ENCODE measurements at places on chromosomes 16 and 17.

- no peak for DNase-seq
Observed at GRCh38 chr17:43475494-43476089, 8.2 kb upstream of the DHX8 start.

DNA sequence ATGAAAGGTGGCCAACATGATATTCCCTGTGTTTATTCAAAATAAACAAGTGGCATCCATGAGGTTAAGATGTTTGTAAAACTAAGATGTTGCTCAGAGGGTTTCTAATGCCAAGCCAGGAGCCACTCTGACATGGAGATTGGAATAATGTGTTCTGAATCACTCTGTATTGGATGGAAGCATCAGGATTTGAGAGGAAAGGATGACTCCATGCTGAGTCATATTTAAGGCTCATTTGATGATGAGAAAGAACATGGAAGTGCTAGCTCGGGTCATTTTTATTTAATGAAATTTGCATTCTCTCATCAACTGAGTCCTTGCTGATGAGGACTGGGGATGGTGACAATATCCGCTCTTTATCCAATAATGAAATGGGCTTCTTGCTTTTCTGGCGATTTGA lies 6.2 kb downstream of the VAT1L start:
- DNase-seq: no peak

- DNase-seq: no peak
Observed at GRCh38 chr17:80704381-80704819, 159.8 kb downstream of the RPTOR start.

DNA sequence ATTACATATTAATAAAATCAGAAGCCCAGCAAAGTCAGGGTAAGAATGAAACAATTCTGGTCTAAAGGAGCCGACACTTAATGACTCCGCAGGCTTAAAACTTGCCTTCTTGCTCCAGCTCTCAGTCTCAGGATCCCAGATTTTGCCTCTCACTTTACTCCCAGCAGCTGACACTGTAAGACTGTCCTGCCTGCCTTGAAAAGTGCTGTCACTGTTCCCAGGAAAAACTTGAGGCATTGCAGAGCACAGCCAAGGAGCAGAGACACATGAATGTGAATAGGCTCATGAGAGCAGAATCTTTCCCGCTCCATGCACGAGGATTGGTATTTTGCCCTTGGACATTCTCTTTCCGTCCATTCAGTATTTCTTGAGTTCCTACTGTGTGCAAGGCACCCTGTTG lies 457.6 kb upstream of the ZFHX3 start:
- no peak for DNase-seq

GRCh38 chr16:24541233-24541933 lies 2.0 kb downstream of the RBBP6 start:
- peak; percentile 42 for DNase-seq

GRCh38 chr17:14203388-14203787 lies 33.3 kb downstream of the CDRT15 start:
- DNase-seq: peak; percentile 59

GRCh38 chr17:55332296-55333041 lies 67.7 kb downstream of the HLF start:
- DNase-seq: no peak

GRCh38 chr17:30336369-30337171 lies 2.7 kb upstream of the TMIGD1 start:
- DNase-seq: peak; percentile 79

- no peak for DNase-seq
Observed at GRCh38 chr17:45719335-45720071, 64.6 kb upstream of the CRHR1 start.

DNA sequence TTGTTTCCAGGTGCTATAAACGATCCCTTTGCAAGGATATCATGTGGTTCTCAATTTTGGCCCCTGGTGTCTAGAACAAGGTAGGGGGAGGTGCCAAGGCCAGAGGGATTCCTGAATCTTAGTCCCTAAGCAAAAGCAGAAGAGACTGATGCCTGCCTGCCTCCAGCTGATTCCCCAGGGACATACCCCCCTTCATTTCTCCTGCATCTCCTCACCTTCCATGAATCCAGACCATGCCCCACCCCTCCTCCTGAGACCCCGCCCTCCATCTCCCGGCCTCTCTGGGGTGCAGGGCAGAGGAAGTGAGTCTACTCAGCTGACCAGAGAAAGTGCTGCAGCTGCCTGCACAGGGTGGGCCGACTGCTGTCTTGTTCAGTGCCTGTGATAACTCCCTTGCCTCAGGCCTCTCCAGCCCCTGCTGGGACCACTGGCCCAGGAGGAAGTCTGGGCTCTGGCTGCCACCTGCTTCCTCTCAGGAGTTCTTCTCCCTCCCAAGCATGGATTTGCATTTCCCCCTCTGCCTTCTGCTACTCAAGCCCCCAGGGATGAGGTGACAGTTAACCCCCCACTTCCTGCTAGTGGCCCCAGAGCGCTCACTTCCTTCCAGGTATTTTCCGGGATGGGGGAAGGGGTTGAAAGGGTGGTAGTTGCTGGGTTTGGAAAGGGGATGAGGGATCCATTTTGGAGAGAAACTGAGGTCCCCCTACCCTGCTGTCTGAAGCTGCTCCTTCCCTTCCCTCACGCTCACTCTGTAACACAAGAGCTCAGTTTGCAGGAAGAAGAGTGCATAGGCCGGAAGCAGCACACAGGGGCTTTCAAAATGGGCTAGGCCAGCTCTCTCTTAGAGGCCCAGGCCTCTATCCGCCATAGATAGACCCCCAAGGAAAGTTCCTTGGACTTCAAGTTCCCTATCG lies 10.5 kb upstream of the TSPOAP1 start:
- DNase-seq: no peak

DNA sequence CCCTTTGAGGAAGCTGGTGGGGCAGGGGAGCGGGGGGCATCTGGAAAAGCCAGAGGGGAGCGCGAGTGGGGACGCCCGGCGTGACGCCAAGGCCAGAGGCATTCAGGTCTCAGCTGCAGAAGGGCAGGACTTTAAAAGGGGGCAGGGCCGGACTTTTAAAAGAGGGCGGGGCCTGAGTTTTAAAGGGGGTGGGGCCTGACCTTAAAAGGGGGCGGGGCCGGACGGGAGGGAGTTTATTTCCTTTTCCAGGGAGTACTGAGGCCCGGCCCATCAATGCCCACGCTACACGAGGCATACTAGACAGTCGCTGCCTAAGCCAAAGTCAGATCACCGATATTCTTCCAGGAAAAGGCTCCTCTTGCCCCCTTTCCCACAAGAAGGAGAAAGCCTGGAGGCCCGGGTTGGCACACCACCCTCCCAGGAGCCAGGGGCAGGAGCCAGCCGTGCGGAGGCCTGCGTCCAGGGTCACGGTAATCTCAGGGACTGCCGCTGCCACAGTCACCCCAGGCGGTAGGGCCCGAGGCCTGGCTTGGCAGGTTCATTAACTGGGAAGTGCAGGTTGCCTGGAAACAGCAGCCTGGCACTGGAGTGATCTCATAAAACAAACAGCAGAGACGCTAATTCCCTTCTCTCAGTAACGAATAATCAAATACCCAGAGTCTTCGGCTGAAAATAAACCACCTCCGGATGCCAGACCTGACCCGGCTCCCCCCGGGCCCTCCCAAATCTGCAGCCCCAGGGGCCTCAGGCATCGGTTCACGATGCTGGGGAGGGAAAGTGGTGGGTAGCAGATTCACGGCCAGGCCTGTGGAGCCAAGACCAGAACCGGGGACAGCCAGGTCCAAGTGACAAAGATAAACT lies 90.7 kb downstream of the TIMM22 start:
- no peak for DNase-seq

DNA sequence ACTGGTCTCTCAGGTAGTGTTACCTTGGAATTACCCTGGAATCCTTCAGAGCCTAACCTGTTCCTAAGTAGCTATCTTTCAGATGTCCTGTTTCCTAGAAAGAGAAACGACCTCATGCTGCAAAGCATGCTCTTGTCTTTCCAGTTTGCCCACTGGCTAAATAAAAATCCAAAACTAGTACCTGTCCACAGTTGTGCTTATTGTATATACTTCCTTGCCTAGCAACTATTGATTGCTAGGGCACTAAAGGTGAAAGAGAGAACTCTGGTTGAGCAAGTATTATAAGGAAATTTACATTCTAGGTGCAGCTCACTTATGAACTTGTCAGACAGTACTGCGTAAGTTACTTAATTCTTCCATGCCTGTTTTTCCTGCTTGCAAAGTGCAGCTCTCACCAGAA lies 38.5 kb downstream of the LIG3 start:
- DNase-seq: no peak

- no peak for DNase-seq
Observed at GRCh38 chr16:90034504-90034903, 15.2 kb upstream of the DBNDD1 start.

- DNase-seq: peak; percentile 78
Observed at GRCh38 chr17:7394452-7395191, at the start of gene PLSCR3. PLSCR3 (minus strand) TSS chr17:7394525; CDS start chr17:7394110, 415 bp downstream.

GRCh38 chr17:66713533-66714042 lies 121.3 kb upstream of the CACNG5 start:
- peak; percentile 22 for DNase-seq

DNA sequence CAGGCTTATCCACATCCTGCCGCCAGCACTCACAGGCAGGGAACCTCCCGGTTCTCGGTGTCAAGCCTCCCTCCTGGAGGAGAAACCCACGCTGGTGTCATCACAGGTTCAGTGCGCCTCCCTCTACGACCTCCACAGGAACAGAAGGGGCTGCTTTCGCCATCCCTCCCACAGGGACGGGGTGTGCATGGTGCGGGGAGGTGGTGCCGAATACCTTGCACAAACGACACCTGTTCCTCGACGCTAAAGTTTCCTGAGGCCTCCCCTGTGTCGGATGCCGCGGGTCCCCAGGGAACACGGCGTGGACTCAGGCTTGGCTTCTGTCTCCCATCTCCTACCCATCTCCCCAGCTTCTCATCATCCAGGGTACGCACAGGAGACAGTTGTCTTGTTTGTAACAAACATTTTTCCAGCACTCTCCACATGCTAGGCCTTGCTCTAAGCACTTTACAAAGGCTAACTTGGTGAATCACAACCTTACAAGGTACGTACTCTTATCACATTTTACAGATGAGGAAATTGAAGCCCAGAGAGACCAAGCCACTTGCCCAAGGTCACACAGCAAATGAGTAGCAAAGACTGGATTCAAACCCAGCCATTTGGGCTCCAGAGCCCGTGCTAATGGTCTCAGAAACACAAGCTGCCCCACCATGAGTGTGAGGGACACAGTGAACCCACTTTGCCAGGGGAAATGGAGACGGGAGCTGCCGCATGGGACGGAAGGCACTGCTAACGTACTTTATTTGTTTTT lies 271.6 kb downstream of the C16orf95 start:
- DNase-seq: no peak

GRCh38 chr16:75053791-75054555 lies 55.1 kb downstream of the ZNRF1 start:
- no peak for DNase-seq

DNA sequence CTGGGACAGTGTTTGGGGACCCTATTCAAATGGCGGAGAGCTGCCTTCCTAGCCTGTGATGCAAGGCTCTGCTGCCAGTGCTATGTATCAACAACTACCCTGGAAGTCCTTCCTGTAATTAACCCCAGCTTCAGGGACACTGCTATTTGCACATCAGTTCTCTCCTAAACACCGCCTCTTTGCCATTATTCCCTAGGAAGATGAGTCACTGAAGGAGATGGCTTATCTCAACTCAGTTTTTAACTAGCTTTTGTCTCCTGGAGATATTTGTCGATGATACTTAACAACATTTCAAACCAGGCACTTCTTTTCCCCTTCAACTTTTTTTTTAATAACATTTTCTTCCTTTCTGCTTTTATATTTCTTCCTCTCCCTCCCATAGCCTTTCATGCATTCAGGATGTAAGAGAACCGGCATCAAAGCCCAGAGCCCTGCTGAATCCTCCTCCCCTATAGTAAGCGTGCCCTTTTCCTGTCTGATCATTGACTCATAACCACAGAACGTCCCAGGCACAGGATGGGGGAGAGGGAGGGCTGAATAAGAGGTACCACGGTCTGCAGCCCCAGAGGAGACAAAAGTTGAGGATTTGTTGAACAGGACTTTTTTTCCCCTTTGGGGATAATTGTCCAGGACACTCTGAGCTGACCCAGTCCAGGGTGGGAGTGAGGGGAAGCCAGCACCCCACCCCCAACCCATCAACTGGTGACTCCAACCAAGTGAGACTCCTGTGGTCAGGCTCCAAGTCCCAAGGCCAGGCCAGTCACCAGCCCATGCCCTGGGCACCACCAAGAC lies 387.8 kb upstream of the SALL1 start:
- DNase-seq: no peak

- no peak for DNase-seq
Observed at GRCh38 chr17:50638966-50639713, 4.5 kb downstream of the ABCC3 start.

DNA sequence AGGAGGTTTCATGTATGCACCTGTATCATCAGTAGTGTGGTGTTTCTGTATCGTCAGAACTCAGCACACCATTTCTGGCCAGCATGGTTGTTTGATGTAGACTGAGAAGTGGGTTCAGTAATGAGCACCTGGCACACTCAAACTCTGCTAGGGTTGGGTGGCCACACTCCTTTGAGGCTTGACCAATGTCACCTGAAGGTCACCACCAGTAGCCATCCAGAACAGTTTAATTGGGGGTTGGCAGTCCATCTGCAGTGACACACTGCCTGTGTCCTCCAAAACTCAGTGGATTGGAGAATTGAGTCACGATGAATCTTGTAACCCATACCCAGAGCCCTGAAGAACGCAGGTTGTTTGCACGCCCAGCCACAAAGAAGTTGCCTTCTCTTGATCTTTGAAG lies 86.8 kb upstream of the HSBP1 start:
- DNase-seq: no peak
